GM23248 (cell line): ENCODE measurements at places on chromosomes 16 and 17. TPM values are rescaled to one million over a fixed set of nuclear protein-coding genes. Genes with fewer than 3 reads are reported as not detected.

GRCh38 chr17:50177983-50178834 is 12.4 kb downstream of the SGCA start:
- peak; percentile 99 for DNase-seq
- no peak overlapping the region for H3K4me3 ChIP-seq
- H3K4me1 ChIP-seq = peaks cover 49% of the 10 kb centered on the region
- H3K36me3 ChIP-seq = no peaks in the 10 kb centered on the region
- no peaks in the 10 kb centered on the region for H3K27me3 ChIP-seq

DNA sequence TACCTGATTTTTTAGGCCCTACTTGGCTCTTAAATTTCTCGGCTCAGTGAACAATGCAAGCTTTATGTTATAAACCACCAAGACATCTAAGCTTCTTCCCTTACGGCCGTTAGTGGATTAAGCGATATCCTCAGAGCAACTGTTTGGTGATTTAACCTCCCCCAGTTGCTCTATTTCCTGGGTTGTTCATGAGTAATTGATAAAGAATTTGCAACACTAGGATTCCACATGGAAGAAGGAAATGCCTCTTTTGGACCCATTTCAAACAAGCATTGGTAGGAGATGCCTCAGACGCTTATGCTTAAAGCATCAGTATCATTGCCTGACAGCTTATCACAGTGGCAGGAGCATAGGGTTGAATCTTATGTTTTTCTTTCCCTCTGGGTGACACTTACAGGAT is 65.3 kb downstream of the RBFOX1 start:
- H3K4me3 ChIP-seq = no peak overlapping the region
- no peaks in the 10 kb centered on the region for H3K27me3 ChIP-seq
- no peak overlapping the region for H3K27ac ChIP-seq
- peak; percentile 5 for DNase-seq
- no peaks in the 10 kb centered on the region for H3K36me3 ChIP-seq

GRIN2A gene
- polyA plus RNA-seq = not detected in 2 replicates

SERPINF2 gene
- 0.08 TPM in 1 of 2 replicates, not detected in the other for polyA plus RNA-seq

EVPLL gene
- not detected in 2 replicates for polyA plus RNA-seq

YBX2 gene
- not detected in 2 replicates for polyA plus RNA-seq
